ENCODE measurements at places on chromosomes 2 and 18. TPM values are rescaled to one million over a fixed set of nuclear protein-coding genes. Genes with fewer than 3 reads are reported as not detected.

Gene CNOT9
- 82.5 TPM for total RNA-seq

Gene MRO
- not detected for total RNA-seq

Gene REG1A
- not detected for total RNA-seq

Gene CDK5R2
- total RNA-seq: not detected

Gene LIMS4
- 0.85 TPM for total RNA-seq

Gene CDKL4
- 1.1 TPM for total RNA-seq

Gene MCEE
- 12.6 TPM for total RNA-seq

Gene DOCK10
- 271 TPM for total RNA-seq

Gene GALNT5
- not detected for total RNA-seq

Gene KLHL41
- not detected for total RNA-seq

Gene UGT1A4
- total RNA-seq: not detected

Gene COMMD1
- total RNA-seq: 33.0 TPM

Measured in activated CD8-positive, alpha-beta memory T cell treated with anti-CD3 and anti-CD28 coated beads, Interleukin-2, amount 10 ng/mL, durations not matched to agents 7 days and 5 days (primary cell).